ENCODE measurements at places on chromosomes 6 and 20. TPM values are rescaled to one million over a fixed set of nuclear protein-coding genes. Genes with fewer than 3 reads are reported as not detected.

The OR2H1 gene
- not detected for total RNA-seq

The BMP6 gene
- total RNA-seq, result 2.4 TPM

The ROS1 gene
- total RNA-seq, result 0.10 TPM

The MEP1A gene
- total RNA-seq, result not detected

The GINM1 gene
- 54.2 TPM for total RNA-seq

The POU3F2 gene
- not detected for total RNA-seq

The SYCP2 gene
- 0.73 TPM for total RNA-seq

The SULF2 gene
- 16.7 TPM for total RNA-seq

The MDN1 gene
- 30.0 TPM for total RNA-seq

DNA sequence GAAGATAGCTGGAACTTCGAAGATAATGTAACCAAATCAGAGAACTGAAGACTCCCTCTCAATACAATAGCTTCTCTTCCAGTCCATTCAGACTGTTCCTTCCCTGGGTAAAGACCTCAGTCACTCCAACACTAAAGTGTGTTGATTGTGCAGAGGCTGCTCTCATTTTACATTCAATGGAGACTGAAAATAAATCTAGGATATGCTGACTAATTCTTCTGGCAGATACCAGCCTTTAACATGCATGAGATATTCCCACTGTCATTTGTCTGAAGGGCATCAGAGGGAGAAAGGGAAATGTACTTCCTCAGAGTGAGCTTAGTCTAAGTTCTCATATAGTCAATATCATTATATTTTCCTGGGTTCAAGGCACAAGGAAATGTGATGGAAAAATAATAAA, 166.4 kb upstream of the IRAK1BP1 start:
- no peak overlapping the region for H3K4me3 ChIP-seq
- H3K36me3 ChIP-seq, result no peaks in the 10 kb centered on the region
- no peak overlapping the region for H3K27ac ChIP-seq
- no peaks in the 10 kb centered on the region for H3K27me3 ChIP-seq

- DNase-seq, result no peak
- H3K36me3 ChIP-seq, result no peaks in the 10 kb centered on the region
- no peak overlapping the region for H3K27ac ChIP-seq
- H3K4me3 ChIP-seq, result no peak overlapping the region
- H3K27me3 ChIP-seq, result no peaks in the 10 kb centered on the region
Observed at GRCh38 chr6:123780021-123780420, 23.6 kb upstream of the NKAIN2 start.

- H3K27ac ChIP-seq, result no peak overlapping the region
- peaks cover 31% of the 10 kb centered on the region for H3K27me3 ChIP-seq
- no peaks in the 10 kb centered on the region for H3K36me3 ChIP-seq
- H3K4me3 ChIP-seq, result no peak overlapping the region
- H3K4me1 ChIP-seq, result no peaks in the 10 kb centered on the region
Observed at GRCh38 chr20:2244993-2245392, 50.8 kb upstream of the TGM3 start.

DNA sequence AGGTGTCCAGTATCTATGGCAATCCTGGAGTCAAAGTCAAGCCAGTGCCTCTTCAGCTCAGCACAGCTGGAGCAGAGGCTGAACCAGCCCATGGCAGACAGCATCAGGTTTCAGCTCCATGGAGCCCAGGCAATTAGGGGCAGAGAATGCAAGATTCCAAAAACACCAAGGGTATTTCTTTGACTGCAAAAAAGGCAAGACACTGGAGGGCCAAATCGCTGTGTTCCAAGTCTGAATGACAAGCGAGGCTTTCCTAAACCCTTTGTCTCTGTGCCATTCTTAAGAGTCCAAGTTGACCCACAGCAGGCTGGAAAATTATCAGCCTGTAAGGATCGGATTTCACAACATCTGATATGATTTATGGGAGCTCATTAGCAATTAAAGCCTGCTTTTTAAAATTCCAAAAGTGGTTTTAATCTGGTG, 49.7 kb upstream of the TGM3 start:
- peaks cover 47% of the 10 kb centered on the region for H3K27me3 ChIP-seq
- no peak overlapping the region for H3K27ac ChIP-seq
- DNase-seq, result no peak

- H3K4me3 ChIP-seq, result peak overlapping the region; percentile 46
- peaks cover 44% of the 10 kb centered on the region for H3K4me1 ChIP-seq
- no peak for DNase-seq
- H3K27me3 ChIP-seq, result peaks cover 100% of the 10 kb centered on the region
- H3K36me3 ChIP-seq, result no peaks in the 10 kb centered on the region
Observed at GRCh38 chr6:99604166-99605073, 2.2 kb upstream of the PRDM13 start.

GRCh38 chr20:37841971-37842370, 61.0 kb upstream of the VSTM2L start:
- H3K27me3 ChIP-seq, result no peaks in the 10 kb centered on the region
- H3K27ac ChIP-seq, result no peak overlapping the region
- DNase-seq, result no peak

- no peak overlapping the region for H3K4me3 ChIP-seq
- H3K4me1 ChIP-seq, result peaks cover 14% of the 10 kb centered on the region
- no peak for DNase-seq
Observed at GRCh38 chr6:3284436-3284876, 25.7 kb downstream of the PSMG4 start.

DNA sequence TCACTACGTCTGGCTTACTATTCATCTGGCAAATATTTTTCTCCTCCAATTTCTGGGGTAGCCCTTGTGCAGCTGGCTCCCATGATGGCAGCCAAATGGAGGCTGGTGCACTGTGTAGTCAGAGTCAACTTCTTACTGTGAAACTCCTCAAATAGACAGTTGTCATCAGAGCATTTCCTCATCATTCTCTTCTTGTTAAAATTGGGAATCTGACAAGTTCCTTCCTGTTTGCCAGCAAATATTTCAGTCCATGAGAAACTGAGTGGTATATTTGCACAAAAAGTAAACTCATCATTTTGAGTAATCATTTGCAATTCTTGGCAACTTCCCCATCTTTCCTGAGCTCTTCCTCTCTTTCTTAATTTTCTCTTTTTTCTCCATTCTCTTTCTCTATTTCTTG, 394.9 kb upstream of the RGS17 start:
- no peak for DNase-seq
- H3K36me3 ChIP-seq, result no peaks in the 10 kb centered on the region
- H3K4me3 ChIP-seq, result no peak overlapping the region
- H3K4me1 ChIP-seq, result no peaks in the 10 kb centered on the region

DNA sequence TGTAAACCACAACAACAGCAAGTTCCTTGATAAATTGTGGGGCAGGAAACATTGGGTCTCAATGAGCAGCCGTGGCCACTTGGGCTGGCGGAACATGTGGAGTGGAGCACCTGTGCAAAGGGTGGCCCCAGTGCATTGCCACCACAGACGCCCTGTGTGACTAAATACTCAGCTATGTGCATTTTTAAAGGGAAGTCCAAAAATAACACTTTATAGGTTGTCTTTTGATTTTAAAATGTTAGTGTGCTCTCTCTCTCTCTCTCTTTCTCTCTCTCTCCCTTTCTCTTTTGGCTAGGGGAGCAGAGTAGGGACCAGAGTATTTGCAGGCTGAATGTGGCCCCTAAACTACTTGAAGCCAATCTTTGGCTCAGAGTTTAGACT, 236.3 kb downstream of the BCAS1 start:
- no peak for DNase-seq
- H3K27me3 ChIP-seq, result no peaks in the 10 kb centered on the region
- no peak overlapping the region for H3K27ac ChIP-seq
- peaks cover 16% of the 10 kb centered on the region for H3K4me1 ChIP-seq
- H3K4me3 ChIP-seq, result no peak overlapping the region

GRCh38 chr6:18151801-18152200, 3.1 kb downstream of the TPMT start:
- no peaks in the 10 kb centered on the region for H3K36me3 ChIP-seq
- peaks cover 30% of the 10 kb centered on the region for H3K4me1 ChIP-seq
- no peak overlapping the region for H3K27ac ChIP-seq
- DNase-seq, result no peak

- peaks cover 76% of the 10 kb centered on the region for H3K36me3 ChIP-seq
- no peaks in the 10 kb centered on the region for H3K27me3 ChIP-seq
- no peak for DNase-seq
- H3K4me1 ChIP-seq, result no peaks in the 10 kb centered on the region
Observed at GRCh38 chr6:158459726-158460125, 100.2 kb upstream of the TMEM181 start.

DNA sequence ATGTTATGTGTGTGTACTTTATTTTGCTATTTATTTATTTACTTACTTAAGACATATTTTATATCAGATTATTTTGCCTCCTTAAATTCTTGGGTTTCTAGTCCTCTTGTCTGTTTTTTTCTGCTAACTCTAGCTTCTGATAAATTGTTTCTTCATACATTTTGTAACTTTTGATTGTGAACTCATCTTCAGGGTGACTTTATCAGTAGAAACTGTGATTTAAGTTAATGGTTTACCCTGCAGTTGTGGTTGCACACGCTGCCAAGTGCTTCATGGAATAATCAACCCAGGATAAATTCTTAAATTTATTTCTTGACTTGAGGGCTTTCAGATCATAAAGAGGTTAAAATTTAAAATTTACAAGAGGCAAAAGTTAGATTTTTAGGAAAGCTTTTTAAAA, 173.3 kb downstream of the CENPW start:
- H3K27ac ChIP-seq, result no peak overlapping the region
- H3K4me1 ChIP-seq, result no peaks in the 10 kb centered on the region
- no peak overlapping the region for H3K4me3 ChIP-seq
- no peaks in the 10 kb centered on the region for H3K36me3 ChIP-seq
- no peaks in the 10 kb centered on the region for H3K27me3 ChIP-seq

DNA sequence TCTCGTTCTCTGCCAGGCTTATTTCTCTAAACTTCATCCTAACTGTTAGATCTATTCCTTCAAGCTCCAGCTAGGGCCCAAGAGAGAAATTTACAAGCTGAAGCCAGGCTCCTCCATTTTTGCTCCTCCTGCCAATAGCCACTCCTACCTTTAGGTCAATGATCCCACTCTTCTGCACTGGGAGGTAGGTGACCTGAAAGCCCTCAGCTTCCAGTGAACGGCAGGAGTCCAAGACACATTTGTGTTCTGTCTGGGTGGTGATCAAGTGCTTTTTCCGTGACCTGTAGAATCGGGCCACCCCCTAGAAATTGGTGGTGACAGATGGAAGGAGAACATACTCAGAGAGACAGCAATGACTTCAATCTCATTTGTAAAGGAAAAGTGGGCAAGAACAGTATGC, 8.9 kb downstream of the NFS1 start:
- H3K27me3 ChIP-seq, result no peaks in the 10 kb centered on the region
- no peak for DNase-seq
- no peak overlapping the region for H3K4me3 ChIP-seq
- no peaks in the 10 kb centered on the region for H3K36me3 ChIP-seq
- no peaks in the 10 kb centered on the region for H3K4me1 ChIP-seq
- no peak overlapping the region for H3K27ac ChIP-seq

DNA sequence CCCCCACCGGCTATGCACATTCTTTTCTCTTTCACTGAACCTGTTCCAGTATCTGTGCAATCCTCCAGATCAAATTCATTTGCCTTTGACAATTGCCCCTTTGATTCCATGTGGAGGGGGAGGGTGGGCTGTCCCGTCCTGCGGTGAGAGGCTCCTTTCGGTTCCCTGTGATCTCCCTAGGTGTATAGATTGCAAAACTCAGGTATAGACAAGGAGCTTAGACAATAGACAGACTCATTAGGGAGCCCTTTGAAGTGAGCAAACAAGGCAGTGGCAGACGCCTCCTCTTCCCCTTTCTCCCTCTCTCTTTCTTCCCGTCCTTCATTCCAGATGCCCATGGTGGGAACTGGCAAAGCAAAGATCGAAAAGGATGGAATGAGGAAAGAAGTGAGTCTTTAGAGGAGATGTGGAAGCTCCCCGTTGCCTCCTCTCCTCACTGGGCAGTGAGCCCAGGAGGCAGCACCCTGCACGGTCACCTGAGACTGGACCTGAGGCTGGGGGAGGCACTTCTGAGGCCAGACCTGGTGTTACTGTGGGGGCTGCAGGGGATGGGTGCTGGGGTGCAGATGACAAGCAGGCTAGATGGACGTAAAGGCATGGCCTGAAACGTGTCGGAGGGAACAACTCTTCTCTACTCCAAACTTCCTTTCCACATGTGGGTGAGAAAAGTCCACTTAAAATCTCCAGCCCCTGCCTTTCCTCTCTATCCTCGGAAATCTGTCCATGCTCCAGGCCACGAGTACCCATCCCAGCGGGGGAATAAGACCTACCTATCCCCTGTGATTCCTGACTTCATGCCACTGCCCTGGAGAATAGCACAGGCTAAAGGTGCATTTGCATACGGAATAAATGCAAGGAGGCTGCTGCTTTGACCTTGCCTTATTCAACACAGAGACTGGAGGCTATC, 256.6 kb upstream of the FOXQ1 start:
- peaks cover 6% of the 10 kb centered on the region for H3K27me3 ChIP-seq
- no peak overlapping the region for H3K4me3 ChIP-seq
- H3K36me3 ChIP-seq, result no peaks in the 10 kb centered on the region
- no peaks in the 10 kb centered on the region for H3K4me1 ChIP-seq
- H3K27ac ChIP-seq, result no peak overlapping the region
